Effector memory CD4-positive, alpha-beta T cell (primary cell): ENCODE measurements at places on chromosomes 2 and 18.

DNA sequence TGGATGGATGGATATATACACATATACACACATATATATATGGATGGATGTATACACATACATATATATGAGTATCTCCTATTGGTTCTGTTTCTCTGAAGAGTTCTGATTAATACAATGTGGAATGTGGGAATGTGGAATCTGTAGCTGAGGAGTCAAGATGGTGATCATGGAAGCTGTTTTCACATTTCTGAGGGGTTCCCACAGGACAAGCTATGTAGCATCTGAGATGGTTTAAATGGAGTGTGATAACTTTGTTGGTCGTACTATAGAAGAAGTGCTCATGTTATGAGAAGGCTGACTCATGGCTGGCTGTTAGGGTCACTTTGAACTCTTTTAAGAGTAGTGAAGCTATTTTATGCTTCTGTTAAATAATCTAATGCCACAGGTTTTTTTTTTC lies 279.7 kb downstream of the MEIS1 start:
- DNase-seq, result no peak

DNA sequence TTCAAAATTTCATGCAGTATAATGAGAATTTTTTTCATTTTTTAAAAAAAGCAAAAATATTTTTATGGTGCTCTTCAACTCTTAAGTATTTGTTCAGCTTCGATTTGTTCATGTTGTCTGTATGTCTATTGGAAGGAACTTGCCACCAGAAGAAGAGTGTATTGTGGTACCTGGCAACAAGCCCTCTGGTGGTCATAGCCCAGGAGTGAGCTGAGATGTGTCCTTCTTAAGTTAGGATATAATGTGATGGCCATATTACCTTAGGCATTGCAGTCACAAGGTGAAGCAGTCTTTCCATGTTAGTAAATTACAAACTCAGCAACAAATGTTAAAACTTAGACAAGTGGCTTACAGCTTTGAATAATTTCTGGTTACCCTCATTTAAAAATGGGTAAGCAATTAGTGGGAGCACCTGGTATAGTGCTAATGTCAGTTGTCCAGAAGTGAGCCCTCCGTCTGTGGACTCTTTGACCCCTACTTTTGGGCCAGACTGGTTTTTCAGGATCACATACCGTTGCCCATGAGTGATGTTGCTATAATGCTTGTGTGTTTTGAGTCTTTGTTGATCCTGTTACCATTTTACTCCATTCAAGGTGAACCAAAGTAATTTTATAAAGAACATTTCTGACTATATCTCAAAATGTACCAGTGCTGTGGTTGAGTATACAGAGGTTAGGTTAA lies 57.4 kb downstream of the MYO1B start:
- DNase-seq, result no peak

GRCh38 chr2:5938566-5938896 lies 246.3 kb downstream of the SOX11 start:
- no peak for DNase-seq

DNA sequence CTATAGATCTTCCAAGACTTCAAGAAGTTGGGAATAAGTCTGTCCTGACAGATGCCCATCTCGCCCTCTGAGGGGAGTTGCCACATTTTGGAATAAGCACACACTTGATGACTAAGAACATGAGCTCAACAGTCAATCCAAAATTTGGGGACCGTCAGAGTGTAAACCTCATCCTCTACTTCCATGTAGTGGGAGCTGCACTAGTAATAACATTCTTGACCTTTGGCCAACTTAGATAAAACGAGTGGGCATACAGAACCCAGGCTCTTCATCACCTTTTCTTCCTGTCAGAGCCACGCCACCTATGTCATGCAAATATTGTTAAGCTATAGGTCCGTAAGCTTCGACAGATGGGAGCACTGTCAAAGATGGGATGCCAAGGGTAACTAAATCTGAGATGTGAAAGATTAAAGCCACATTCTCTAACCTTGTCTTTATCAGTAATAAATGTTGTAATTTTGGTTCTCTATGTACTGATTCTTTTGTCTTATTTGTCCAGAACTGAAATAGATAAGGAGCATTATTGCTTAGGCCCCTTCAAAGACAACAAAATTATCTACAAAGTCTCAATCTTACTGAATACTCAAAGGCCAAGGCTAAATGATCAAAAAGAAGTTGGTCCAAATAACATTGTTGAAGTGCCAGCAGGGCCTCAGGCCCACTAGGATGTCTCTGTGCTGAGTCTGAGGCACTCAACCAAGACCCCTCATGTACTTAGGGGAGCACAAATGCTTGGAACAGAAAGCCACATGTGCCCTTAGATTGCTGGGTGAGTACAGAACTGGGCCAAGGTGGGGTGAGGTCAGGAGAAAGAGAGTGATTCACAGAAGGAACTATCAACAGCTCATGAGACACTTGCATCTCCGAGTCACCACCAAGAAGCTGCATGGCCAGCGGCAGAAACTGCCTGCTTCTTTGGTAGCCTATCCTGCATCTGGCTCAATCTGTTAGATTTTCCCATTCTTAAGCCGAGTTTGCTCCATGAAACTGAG lies 15.0 kb downstream of the CDH2 start:
- no peak for DNase-seq

DNA sequence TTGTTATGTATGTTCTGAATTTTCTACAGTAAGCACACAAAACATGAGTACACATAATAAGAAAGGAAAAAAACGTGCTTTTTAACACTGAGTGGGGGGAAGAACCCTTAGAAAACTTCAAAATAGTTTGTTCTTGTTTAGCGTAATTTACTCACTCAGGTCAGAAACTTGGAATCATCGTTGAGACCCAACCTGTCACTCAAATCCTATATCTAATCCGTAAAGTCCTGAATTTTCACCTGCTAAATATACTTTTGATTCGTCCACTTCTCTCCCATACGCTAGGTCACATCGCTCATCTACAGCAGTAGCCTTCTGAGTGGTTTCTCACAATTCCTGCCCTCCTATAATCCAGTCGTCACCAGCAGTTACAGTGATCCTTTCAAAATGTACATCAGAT lies 767 bp downstream of the TPRKB start:
- DNase-seq, result no peak

- DNase-seq, result no peak
Measured at GRCh38 chr2:24915796-24916195, 4.2 kb downstream of the ADCY3 start.

GRCh38 chr2:43302961-43303494 lies 76.6 kb upstream of the ZFP36L2 start:
- DNase-seq, result no peak

- no peak for DNase-seq
Measured at GRCh38 chr2:114659880-114660279, 217.4 kb downstream of the DPP10 start.

- no peak for DNase-seq
Measured at GRCh38 chr2:99886418-99886817, 256.0 kb downstream of the AFF3 start.

- DNase-seq, result no peak
Measured at GRCh38 chr2:100718065-100718629, 101.8 kb upstream of the NPAS2 start.

- no peak for DNase-seq
Measured at GRCh38 chr2:190670182-190670946, 21.5 kb downstream of the NAB1 start.

- DNase-seq, result no peak
Measured at GRCh38 chr2:238165288-238165921, 6.6 kb downstream of the ERFE start.

DNA sequence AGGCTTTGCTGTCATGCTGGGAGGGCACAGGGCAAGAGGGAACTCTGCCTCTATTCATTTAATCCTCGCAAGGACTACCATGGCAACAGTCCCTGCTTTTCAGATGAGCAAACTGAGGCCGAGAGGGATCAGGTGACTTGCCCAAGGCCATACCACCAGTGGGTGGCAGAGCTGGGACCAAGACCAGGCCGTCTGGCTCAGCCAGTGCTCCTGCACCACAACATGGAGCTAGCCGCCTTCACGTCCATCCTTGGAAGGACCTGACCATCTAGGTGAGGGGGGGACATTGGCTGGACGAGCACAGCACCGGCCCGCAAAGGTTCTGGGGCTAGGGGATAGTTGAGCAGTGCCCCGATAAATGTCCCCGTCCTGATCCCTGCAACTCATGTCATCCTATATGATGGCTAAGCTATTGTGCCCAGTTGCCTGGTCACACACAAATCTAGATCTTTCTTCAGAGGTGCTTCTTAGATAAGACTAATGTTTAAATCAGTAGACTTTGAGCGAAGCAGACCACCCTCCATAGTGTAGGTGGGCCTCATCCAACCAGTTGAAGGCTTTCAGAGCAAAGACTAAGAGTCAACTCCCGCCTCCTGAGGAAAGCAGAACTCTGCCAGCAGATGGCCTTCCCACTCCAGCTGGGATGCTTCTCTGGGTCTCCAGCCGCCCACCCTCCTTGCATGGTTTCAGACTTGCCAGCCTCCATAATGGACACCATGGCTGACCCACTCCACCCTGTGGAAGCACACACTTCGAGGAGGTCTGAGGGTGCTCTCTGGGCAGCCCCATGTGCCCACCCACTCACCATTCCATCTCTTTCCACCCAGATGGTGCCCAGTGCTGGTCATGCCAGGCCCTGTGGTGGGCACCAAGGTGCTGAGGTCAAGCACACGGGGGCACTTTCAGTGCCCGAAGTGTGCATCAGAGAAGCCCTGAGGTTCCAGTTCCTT lies 214.8 kb upstream of the RAB6C start:
- DNase-seq, result no peak

- DNase-seq, result no peak
Measured at GRCh38 chr2:31238126-31238905, 4.4 kb downstream of the EHD3 start.

DNA sequence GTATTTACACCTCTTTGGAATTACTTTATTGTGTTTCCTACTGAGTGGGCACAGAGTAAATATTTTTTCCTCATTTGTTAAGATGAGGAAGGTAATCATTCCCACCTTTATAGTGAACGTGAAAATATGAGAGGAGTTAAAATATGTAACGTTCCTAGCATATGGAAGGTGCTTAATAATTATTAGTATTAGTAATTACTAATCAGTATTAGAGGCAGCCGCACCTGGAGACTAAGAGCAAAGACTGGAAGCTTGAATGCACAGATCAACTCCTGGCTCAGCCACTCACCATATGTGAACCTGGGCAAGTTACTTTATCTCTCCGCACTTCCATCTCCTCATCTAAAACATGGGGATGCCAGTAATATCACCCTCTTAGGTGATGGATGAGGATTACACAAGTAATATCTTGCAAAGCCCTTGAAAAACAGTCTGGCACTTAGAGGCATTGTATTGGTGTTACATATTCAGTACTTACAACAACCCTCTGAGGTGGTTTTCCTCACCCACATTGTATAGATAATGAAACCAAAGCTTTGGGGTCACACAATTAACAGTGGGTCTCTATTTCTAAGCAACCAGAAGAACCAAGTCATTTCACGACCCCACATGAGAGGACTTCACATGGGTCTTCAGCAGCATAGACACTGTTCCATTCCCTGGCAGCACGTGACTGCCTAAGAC lies 100.3 kb upstream of the KCTD1 start:
- no peak for DNase-seq

DNA sequence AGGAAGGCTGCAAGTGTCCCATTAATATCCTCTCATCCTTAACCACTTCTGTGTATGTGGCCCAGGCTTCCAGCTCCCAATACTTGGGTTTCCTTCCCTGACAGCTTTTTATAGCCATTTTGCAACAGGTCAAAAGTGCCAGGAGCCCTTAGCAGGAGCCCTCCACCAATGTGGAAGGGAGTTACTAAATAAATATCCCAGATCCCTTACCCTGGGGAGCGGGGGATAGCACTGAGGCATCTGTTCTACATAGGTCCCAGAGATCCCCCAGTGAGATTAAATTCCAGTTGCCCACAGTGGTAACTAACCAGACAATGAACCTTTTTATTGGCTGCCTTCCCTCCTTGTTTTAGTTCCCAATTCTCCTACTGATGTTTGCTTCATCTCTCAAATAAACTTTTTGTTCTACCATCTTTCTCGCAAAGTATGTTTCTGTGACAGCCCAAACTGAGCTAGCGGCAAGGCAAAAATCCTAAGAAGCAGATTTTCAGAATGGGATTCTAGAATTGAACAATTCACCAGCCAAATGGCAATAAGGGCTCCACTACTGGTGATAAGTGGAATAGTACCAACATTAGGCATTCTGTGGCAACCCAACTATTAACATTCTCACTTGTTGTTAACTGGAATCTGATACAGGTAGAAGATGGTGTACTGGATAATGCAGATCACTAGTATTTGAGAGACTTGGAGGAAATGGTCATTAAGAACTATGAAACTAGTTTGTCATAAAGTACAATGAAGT lies 83.9 kb upstream of the MAPRE2 start:
- no peak for DNase-seq

DNA sequence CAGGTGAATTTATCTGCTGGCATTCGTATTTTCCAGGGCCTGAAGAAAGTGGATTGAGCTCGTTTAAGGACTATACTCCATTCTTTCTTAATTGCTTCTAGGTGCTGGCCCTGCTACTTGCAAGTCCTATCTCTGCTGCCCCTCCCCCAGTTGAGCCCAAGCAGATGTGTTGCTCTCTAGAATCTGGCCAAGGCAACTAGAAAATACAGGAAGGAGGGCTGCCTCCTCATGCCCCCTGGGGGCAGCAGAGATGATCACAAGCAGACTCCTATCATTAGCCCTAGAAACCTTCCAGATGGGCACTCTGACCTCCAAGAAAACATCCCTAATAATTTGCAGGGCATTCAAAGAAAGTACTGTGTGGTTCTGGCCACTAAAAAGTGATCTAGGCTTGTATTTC lies 72.5 kb upstream of the CYP26B1 start:
- DNase-seq, result no peak

GRCh38 chr2:133975676-133976428 lies 278.0 kb upstream of the MGAT5 start:
- DNase-seq, result no peak

GRCh38 chr2:241571821-241572620 lies 13.5 kb downstream of the BOK start:
- DNase-seq, result no peak

DNA sequence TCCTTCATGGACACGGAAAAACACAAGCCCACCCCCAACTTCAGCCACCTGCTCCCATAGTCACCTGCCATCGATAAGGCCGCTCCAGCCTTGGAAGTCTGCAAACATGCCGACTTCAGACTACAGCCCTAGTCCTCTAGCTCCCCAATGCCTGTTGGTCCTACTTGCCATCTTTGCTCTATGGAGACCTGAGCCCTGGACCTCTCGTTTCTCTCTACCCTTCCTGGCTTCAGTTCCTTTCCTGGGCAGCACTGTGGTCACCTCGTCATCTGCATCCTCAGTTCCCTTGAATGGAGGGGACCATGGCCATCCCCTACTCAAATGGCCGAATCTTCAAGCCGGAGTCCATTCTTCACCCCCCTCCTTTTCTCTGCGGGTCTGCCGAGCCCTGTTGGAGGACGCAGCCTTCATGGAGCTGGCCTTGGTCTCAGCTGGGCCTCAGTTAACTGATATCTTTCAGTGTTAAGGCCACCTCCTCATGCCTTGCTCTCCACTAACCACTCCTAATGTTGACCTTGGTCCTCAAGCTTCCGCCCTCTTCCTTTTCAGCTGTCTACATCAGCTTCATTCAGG lies 47.7 kb upstream of the GBX2 start:
- no peak for DNase-seq

DNA sequence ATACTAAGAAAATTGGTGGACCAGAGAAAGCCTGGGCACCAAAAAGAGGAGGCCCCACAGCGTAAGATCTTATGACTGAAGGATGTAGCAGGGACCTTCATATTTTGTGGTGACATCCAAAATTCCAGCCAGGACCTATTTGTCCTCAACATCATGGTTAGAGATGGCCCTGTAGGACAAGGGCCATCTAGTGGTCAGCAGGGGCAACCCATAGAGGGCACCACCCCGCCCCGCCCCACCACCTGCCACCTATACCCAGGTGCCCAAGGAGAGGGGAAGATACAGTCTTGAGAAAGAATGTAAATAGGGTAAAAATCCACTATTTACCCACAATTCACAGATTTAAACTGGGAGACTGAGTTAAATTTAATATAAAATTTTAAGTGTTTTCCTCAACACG lies 59.6 kb upstream of the TMEM163 start:
- DNase-seq, result no peak
